Large intestine (tissue), 12 donors: ENCODE measurements at places on chromosomes 2 and 18.

- no peaks in the 10 kb centered on the region for H3K4me1 ChIP-seq
- H3K27ac ChIP-seq, result no peak overlapping the region
- DNase-seq, result no peak
- H3K36me3 ChIP-seq, result no peaks in the 10 kb centered on the region
- H3K27me3 ChIP-seq, result no peaks in the 10 kb centered on the region
- H3K4me3 ChIP-seq, result no peak overlapping the region
Observed at GRCh38 chr2:209640358-209640757, 131.3 kb upstream of the UNC80 start.

GRCh38 chr18:27363872-27364271 is 178.8 kb upstream of the CHST9 start:
- no peaks in the 10 kb centered on the region for H3K4me1 ChIP-seq
- DNase-seq, result peak; percentile 5
- H3K27ac ChIP-seq, result no peak overlapping the region
- H3K4me3 ChIP-seq, result no peak overlapping the region
- no peaks in the 10 kb centered on the region for H3K36me3 ChIP-seq
- no peaks in the 10 kb centered on the region for H3K27me3 ChIP-seq

DNA sequence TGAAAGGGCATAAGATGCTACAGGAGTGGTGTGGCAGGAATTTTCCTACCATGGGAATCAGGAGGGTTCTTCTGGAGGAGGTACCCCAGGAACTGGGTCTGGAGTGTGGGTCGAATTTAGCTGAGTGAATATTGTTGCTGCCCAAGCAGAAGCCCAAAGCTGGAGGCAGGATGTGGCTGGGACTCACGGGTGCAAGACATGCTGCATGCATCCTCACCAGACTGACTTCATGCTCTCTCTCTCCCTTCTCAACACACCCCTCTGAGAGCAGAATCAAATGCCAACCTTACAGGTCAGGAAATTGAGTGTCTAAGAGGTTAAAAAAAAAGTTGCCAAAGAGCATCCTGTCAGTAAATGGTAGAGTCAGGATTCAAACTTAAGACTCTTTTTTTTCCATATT is 78.8 kb upstream of the TTC39C start:
- H3K27ac ChIP-seq, result no peak overlapping the region
- no peak for DNase-seq
- peaks cover 35% of the 10 kb centered on the region for H3K36me3 ChIP-seq
- H3K4me3 ChIP-seq, result no peak overlapping the region

DNA sequence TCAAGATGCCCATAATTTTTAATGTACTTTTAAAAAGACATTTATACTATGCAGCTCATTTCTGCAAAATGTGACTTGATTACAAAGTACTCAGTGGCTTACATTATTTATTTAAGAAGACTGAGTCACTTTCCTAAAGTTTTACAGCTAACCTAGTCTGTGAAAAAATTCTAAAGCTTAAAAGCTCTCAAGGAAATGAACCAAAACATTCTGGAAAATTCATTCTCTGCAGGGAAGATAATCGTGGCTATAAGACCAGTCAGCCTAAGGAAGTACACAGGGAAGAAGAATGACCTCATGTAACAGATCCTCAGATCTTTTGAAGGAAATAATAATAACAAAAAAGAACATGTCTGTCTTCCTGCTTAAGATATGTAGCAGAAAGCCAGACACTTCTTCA is 232.1 kb upstream of the STK17B start:
- no peaks in the 10 kb centered on the region for H3K4me1 ChIP-seq
- no peaks in the 10 kb centered on the region for H3K36me3 ChIP-seq
- H3K4me3 ChIP-seq, result no peak overlapping the region
- no peak for DNase-seq

DNA sequence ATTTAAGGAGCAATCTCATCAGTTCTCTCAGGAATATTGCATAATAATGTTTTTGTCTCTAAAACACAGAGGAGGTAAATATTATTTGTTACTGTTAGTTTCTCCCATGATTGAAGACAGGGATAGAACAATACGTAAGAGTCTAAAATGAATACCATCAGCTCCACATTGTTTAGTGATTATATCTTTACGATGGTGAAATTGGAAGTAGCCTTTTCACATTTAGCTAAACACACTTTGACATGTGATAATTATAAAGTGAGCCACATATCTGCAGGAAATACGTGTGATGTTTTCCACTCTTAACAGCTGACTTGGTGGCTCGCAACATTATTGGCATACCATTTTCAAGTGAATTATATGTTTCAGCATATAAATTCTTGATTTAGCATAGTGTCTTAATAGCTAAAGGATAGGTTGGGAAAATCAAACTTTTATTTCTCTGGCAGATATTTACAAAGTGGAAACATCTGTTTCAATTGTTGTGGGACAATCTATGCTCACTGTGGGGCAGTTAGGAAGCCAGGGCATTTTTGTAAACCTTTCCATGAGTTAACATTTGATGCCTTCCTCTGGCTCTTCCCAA is 208.1 kb upstream of the RASGRP3 start:
- peaks cover 3% of the 10 kb centered on the region for H3K36me3 ChIP-seq
- H3K4me3 ChIP-seq, result no peak overlapping the region
- no peaks in the 10 kb centered on the region for H3K4me1 ChIP-seq
- H3K27ac ChIP-seq, result no peak overlapping the region

DNA sequence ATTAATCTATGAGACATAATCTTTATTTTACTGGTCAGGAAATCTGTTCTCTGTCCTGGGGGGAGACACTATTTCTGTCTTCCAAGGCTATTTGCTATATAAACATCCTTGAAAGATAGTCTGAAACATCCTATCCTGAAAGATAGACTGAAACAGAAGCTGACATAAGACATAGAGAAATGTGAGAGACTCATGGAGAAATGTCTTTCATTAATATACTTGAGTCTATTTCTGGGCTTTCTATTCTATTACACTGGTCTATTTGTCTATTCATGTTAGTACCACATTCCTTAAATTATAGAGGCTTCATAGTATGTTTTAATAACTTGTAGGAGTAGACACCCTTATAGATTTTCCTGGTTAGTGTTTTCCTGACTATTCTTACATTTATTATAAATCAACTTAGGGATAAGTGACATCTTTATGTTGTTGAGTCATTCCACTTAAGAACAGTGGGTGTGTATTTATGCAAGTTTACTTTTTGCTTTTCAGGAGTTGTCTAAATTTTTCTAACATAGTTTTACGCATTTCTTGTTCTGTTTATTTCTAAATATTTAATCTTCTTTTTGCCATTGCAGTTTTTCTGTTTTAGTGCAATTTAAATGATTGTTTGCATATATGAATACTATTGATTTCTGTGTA is 244.9 kb upstream of the ZSWIM2 start:
- no peaks in the 10 kb centered on the region for H3K4me1 ChIP-seq
- no peaks in the 10 kb centered on the region for H3K27me3 ChIP-seq
- no peak for DNase-seq

- H3K36me3 ChIP-seq, result peaks cover 9% of the 10 kb centered on the region
- H3K4me3 ChIP-seq, result no peak overlapping the region
- no peak for DNase-seq
- H3K27me3 ChIP-seq, result no peaks in the 10 kb centered on the region
- no peaks in the 10 kb centered on the region for H3K4me1 ChIP-seq
Observed at GRCh38 chr18:55264108-55264507, 304.8 kb upstream of the CCDC68 start.

DNA sequence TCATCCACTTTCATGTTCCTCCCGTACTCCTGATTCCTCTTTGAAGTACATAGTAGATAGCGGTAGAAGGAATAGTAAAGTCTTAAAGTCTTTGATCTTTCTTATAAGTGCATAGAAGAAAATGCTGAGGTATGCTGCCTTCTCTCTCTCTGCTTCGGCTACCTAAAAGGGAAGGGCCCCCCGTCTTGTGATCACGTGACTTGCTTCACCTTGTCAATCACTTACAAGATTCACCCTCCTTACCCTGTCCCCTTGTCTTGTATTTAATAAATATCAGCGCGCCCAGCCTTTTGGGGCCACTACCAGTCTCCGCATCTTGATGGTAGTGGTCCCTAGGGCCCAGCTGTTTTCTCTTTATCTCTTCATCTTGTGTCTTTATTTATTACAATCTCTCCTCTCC is 932.2 kb upstream of the FANCL start:
- DNase-seq, result no peak
- H3K27me3 ChIP-seq, result no peaks in the 10 kb centered on the region
- H3K4me1 ChIP-seq, result no peaks in the 10 kb centered on the region
- no peaks in the 10 kb centered on the region for H3K36me3 ChIP-seq
- no peak overlapping the region for H3K4me3 ChIP-seq

DNA sequence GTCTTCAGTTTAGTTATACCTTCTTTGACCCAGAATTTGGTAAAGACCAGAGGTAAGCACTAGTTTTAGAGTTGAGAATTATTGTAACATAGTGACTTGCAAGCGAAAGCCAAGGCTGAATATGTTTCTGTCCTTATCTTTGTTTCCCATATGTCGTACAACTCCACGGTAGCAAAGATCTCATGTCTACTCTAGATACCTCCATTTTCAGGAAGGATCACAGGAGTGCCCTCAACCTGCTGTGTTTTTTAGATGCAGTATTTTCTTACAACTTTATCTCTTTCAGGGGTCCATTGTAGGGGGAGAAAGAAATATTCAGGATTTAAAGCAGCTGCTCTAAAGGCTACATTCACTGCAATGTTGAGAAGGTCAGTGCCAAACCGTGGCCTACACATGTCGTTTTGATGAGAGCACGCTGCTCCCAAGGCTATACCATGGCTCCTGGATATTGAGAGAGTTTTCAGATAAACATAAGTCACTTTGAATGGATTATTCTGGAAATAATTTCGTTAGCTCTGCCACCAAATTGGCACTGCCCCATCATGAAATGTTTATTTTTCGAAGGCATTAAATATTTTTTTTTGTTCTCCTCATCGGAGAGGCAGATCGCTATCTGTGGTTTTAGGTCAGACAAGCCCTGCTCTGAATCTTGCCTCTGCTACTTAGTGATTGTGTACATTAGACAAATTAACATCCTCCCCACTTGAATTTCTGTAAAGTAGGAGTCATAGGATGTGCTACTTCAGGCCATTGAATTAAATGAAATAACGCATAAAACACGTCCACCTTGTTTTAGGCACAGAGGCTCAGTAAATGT is 2.1 kb downstream of the RHBDD1 start:
- peak overlapping the region; percentile 99 for H3K27ac ChIP-seq
- peaks cover 2% of the 10 kb centered on the region for H3K36me3 ChIP-seq
- no peaks in the 10 kb centered on the region for H3K27me3 ChIP-seq
- DNase-seq, result no peak
- peaks cover 18% of the 10 kb centered on the region for H3K4me1 ChIP-seq

GRCh38 chr2:71686781-71687180 is 233.4 kb downstream of the DYSF start:
- no peaks in the 10 kb centered on the region for H3K36me3 ChIP-seq
- H3K27me3 ChIP-seq, result peaks cover 3% of the 10 kb centered on the region
- DNase-seq, result no peak
- no peak overlapping the region for H3K27ac ChIP-seq
- no peaks in the 10 kb centered on the region for H3K4me1 ChIP-seq

GRCh38 chr18:49431165-49431962 is 29.1 kb downstream of the DYM start:
- H3K27ac ChIP-seq, result no peak overlapping the region
- H3K4me1 ChIP-seq, result no peaks in the 10 kb centered on the region
- H3K27me3 ChIP-seq, result no peaks in the 10 kb centered on the region
- no peak overlapping the region for H3K4me3 ChIP-seq
- H3K36me3 ChIP-seq, result peaks cover 8% of the 10 kb centered on the region
- no peak for DNase-seq

- H3K27ac ChIP-seq, result no peak overlapping the region
- DNase-seq, result no peak
- H3K36me3 ChIP-seq, result no peaks in the 10 kb centered on the region
- no peaks in the 10 kb centered on the region for H3K27me3 ChIP-seq
- H3K4me1 ChIP-seq, result no peaks in the 10 kb centered on the region
- H3K4me3 ChIP-seq, result no peak overlapping the region
Observed at GRCh38 chr2:221200184-221200839, 371.8 kb downstream of the EPHA4 start.
